ENCODE measurements at places on chromosomes 6 and 20.

GRCh38 chr20:49779972-49780371 is 32.7 kb upstream of the SLC9A8 start:
- DNase-seq = no peak

DNA sequence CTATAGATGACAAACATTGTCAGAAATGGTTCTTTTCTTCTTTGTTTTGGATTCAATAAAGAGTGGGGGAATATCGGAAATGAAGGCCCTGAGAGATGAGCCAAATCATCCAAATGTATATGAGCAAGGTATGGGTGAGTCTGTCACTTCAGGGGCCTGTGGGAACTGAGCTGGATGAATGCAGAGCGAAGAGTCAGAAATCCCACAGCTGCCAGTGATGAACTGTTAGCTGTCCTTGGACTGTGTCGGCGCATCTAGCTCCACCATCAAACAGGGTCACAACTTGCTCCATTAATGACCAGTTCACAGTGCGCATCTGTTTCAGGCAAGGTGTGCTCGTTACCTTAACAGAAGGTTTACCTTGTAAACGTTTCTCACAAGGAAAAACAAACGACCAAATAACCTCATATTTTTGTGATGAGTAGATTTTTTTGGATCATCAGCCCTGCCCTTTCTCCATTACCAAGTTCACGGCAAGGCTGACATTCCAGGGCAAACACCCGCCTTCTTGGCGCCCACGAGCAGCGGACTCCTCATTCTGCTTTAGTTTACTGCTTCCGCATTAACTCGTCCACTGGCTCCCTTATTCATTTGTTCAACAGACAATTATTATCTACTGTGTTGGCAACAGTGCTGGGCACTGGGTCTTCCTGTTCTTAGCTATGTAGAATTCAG is 15.0 kb upstream of the CCN6 start:
- no peak for DNase-seq

GRCh38 chr6:43275801-43276576 is 22.1 kb upstream of the SLC22A7 start:
- no peak for DNase-seq

DNA sequence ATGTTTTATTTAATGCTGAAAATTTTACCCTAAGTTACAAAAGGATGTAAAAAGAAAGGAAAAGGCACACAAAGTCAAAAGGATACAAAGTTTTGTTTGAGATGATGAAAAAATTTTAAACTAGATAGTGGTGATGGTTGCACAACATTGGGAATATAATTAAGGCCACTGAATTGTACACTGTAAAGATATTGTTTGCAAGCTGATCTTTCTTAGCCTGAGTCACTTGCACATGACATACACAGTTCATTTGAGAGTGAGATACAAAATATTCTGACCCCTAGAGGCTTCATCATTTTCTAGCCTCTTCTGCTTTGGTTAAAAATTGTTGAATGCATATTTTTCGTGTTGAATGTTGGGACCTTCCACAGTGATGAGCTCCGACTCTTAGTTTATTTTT is 462.6 kb downstream of the HDGFL1 start:
- DNase-seq = no peak

DNA sequence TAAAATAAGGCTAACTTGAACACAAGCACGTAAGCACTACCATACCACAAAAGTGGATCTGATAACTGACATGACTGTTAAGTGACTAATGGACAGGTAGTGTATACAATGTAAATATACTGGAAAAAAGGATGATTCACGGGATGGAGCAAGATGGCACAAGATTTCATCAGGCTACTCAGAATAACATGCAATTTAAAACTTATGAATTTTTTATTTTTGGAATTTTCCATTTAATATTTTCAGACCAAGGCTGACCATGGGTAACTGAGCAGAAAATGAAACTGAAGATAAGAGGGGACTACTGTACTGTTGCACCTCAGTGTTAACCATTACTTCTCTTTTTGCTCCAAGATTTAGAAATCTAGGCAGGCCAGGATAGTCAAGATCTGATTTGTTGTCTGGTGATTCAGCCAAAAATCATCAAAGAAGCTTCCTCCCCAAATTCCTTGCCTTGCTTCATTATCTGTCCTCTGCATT is 45.4 kb downstream of the TPBG start:
- DNase-seq = no peak

GRCh38 chr6:14518515-14519217 is 401.1 kb downstream of the CD83 start:
- no peak for DNase-seq

DNA sequence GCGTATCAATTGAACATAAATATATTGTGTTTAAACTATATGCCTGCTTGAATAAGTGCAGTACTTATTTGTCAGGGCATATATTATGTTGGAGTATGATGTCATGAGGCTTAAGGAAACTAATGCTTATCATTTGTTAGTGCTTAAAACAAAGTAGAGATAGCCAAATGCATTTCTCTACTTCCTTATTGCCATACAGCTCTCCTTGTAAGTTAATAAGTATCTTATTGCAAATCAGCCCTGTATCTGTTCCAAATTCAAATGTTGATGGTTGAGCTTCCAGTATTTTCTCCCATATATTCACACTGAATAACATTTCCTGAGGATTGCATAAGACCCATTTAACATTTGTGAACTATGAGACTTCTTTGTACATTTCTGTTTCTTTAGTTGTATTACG is 57.8 kb downstream of the CARMIL1 start:
- no peak for DNase-seq

DNA sequence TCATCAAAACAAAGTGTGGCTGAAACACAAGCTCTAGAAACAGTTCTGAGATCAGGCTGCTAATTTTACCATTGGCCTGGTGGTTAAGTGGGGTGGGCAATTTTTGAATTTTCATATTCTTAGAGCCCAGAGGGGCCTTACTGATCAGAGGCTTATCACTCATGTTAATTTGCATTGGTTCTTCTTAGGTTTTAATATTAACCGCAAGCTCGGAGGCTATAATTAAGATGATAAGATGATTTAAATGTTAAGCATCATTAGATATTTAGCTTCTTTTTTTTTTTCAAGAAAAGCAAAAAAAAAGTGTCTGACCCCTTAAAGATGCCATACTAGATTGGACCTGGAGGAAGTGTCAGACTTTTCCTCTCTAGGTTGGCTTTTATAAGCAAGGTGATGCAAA is 8.4 kb upstream of the POPDC3 start:
- no peak for DNase-seq

DNA sequence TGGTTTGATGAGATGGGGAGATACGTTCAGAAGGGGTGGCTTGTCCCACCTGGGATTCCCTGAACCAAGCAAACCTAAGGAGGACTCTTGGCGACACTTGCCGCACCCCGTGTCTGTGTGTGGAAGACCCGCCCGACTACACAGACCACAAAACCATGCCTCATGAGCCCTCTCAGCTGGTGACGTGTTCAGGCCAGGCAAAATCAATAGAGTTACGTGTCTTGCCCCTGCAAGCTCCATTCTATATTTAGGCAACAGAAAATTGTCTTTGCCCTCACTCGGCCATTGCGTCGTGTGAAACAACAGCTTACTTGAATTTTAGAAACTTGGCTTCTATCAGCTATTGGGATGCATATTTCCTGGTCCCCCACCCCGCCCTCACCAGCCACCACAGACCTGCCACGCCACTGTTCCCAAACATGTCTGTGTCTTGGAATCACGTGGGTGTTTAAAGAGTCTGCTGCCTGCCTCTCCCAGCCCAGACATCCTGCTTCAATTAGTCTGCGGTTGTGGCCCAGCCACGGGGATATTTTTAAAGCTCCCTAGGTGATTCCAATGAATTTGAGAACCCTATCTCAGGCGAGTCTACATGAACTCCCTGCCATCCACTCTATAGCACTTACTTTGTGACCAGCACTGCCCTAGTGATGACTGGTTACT is 279.2 kb upstream of the EXOC2 start:
- DNase-seq = no peak

DNA sequence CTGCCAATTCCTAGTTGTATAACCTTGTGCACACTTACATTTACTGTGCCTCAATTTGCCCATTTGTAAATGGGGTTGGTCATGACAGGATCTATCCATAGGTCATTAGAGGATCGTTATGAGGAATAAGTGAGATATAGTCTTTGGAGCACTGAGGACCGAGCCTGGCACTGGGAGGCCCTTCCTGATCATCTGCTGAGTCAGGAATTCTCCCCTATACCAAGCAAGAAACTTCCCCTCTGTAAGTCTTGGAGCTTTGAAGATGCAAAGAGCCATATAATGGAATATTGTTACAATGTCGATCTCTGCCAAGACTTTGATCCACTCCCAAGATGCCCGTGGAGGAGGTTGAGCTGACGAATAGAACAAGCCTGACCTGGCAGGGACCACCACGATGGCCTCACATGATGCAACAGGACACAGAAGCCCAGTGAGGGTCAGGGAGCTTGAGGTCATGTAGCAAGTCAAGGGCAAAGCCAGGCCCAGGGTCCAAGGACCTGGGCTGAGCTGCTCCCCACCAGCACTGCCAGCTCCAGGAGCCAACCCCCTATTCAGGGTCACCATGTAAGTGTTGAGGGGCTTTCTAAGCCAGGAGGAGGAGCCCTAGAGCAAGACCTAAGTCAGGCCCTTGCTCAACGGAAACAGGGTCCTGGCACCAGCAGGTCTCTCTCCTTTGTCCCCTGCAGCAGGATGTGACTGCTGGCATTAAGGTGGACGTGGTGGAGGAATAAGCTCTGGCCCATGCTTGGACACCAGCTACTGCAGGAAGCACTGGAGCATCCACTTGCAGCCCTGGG is 16.7 kb downstream of the PDRG1 start:
- DNase-seq = no peak

GRCh38 chr6:5053038-5053437 is 32.1 kb upstream of the PPP1R3G start:
- no peak for DNase-seq

GRCh38 chr6:23826572-23826971 is 299.4 kb upstream of the NRSN1 start:
- no peak for DNase-seq

DNA sequence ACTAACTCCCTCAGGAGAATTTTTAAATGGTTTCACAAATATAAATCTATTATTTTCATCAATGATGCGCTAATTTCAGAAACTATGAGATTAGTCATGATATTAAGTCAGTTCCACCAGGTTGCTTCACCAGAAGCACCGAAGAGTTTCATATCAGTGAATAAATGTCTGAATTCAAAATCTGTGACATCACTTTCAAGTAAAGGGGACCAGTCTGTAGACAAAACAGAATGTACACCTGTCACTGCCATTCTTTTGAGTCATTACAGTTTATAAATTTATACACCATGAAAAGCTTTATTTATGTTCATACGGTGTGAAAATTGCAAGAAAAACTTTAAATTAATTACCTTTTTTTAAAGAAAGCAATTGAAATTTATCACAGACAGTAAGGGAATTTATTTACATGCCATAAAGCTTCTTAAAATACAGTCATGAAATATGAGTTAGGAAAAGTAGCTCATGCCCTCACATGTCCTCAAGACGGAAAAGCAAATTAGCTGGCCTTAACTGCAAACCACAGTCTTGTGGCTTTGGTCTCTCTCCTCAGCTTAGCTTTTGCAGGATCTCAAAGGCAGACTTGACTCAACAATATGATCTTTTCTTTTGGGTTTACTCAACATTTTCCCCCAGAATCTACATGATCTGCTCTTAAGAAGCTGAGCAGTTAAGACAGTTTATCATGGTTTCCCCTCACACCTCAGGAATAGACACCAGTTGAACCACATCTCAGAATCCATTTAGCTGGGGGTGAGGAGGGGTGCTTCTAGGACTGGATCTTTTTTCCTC is 177.7 kb upstream of the MCHR2 start:
- no peak for DNase-seq

DNA sequence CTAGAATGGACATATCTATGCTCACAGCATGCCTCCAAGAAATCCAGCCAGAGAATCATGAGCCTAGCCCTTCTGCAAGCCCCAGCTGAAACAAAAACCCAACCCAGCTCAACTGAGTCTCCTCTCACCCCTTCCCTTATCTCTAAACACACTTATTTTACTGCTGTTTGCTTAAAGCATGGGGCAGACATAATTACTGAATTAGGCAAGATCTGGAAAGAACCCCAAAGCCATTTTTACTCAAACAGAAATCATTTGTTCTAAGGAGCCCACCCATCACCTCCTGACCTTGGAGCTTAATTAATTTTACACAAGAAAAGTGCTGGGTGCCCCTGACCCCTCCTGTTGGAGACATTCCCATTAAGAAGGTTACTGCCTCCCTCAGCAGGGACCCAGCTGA is 291.6 kb downstream of the MAFB start:
- no peak for DNase-seq

DNA sequence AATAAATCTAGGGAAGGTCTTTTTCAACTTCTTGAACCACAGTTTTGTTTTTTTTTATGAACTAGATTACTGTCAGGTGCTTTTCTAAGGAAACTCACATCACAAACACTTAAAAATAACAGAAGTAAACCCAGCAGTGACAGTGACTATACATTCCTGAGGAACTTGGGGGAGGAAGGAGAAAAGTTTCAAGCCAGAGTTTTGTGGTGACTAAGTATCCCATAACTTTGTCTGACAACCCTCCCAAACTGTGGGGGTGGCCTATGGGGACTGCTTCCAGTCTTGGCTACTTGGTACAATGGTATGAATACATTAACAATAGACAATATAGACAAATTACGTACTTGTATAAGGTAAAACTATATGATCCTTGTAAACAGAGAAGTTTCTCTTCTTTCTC is 202.5 kb upstream of the MAN1A1 start:
- DNase-seq = no peak

DNA sequence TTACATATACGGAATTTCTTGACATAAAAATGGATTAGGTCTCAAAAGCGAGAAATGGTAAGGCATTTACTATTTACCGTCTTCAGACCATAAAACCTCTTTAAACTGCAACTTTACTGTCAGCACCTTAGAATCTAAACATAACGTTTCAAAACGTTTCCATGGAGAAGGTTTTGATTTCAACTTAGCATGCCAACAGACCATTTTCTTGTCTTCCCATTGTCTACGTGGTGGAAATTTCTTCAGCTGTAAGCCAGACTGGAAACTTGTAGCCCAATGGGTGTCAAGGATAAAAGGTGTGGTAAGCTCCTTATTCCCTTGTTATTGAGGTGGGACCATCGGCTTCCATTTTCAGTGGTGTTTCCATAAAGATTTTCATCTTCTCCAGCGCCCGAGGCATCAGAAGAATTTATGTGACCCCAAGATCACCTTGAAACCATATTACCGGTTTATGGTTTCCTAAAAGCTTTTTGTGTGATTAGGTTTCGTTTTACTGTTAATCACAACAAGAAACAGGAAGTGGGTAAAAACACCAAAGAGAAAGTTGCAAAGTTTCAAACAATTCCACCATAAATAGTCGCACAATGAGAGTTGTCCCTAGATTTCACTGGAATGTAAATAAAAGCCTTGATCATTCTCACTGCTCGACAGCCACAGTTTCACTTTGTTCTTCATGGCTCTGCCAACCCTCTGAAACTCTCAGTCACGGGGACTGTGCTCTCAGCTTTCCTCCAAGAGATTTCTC is 63.0 kb upstream of the CD2AP start:
- DNase-seq = no peak

- DNase-seq = no peak
Measured at GRCh38 chr6:1736346-1737105, 126.8 kb downstream of the FOXC1 start.

All from stimulated activated CD4-positive, alpha-beta T cell treated with anti-CD3 and anti-CD28 coated beads, TNF-alpha, amount 100 ng/mL, for 4 hours (primary cell).